Neural progenitor cell (in vitro differentiated cells): ENCODE measurements at places on chromosomes 13 and 19.

DNA sequence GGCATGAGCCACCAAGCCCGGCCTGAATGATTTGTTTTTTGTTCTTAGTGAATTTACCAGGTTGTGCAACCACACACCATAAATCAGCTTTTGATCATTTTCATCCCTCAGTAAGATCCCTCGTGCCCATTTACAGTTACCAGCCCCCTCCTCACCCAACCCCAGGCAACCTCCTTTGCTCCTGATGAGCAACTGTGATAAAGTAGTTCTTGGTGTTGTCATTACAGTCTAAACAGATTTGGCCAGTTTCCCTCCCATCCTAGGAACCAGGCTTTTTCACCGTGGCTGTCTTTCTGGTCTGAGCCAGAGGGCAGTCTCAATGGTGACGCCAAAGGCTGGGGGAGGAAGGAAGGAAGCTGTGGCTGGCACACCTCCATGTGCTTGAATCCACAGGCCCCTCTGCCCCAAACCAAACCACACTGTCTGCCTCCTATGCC, 61.2 kb upstream of the WDFY2 start:
- peaks cover 10% of the 10 kb centered on the region for H3K4me1 ChIP-seq
- H3K27ac ChIP-seq, result no peak overlapping the region
- DNase-seq, result no peak
- H3K36me3 ChIP-seq, result no peaks in the 10 kb centered on the region

- no peak overlapping the region for H3K4me3 ChIP-seq
- H3K27ac ChIP-seq, result no peak overlapping the region
- DNase-seq, result no peak
- peaks cover 35% of the 10 kb centered on the region for H3K4me1 ChIP-seq
- no peaks in the 10 kb centered on the region for H3K27me3 ChIP-seq
- no peaks in the 10 kb centered on the region for H3K36me3 ChIP-seq
Observed at GRCh38 chr13:98293570-98294142, 116.6 kb upstream of the RNF113B start.

DNA sequence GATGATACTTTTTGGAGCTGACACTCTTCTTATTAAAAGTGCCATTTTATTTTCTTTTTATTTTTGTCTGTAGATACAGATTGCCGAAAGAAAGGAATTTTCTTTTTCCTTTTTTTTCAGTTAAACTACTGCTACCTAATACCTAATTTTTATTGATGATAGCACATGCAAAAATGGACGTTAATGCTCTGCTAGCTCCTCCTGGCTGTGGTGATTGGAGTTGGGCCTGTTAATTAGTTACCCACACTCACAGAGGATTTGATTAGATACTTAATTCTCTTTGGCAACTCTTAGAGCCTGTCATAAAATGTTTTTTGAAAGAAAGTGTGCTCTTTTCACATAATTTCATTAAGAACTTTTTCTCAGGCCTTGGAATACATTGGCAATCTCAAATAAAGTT, 366.8 kb downstream of the DCT start:
- H3K4me3 ChIP-seq, result no peak overlapping the region
- no peaks in the 10 kb centered on the region for H3K36me3 ChIP-seq
- no peak for DNase-seq

DNA sequence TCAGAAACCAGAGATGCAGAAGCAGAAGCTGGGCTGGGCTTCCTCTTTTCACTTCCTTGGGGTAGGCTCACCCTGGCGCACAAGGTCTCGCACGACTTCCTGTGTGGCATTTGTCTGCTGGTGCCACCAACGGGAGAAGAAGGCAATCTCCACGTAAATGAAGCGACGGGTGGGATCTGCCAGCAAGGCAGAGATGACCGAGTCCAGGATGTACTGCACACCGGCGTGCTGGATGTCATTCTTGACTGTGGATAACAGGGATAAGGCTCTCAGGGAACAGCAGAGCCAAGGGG, 1.3 kb downstream of the MAN2B1 start:
- no peak overlapping the region for H3K27ac ChIP-seq
- DNase-seq, result no peak
- H3K4me1 ChIP-seq, result peaks cover 7% of the 10 kb centered on the region
- no peaks in the 10 kb centered on the region for H3K27me3 ChIP-seq
- no peaks in the 10 kb centered on the region for H3K36me3 ChIP-seq

- no peak overlapping the region for H3K27ac ChIP-seq
- DNase-seq, result no peak
- H3K4me1 ChIP-seq, result no peaks in the 10 kb centered on the region
- H3K36me3 ChIP-seq, result no peaks in the 10 kb centered on the region
- H3K4me3 ChIP-seq, result no peak overlapping the region
Observed at GRCh38 chr13:28459911-28460310, 35.0 kb downstream of the FLT1 start.

GRCh38 chr13:83151308-83151660, 731.0 kb downstream of the SLITRK1 start:
- H3K27ac ChIP-seq, result no peak overlapping the region
- no peak overlapping the region for H3K4me3 ChIP-seq
- H3K36me3 ChIP-seq, result no peaks in the 10 kb centered on the region
- no peaks in the 10 kb centered on the region for H3K4me1 ChIP-seq

DNA sequence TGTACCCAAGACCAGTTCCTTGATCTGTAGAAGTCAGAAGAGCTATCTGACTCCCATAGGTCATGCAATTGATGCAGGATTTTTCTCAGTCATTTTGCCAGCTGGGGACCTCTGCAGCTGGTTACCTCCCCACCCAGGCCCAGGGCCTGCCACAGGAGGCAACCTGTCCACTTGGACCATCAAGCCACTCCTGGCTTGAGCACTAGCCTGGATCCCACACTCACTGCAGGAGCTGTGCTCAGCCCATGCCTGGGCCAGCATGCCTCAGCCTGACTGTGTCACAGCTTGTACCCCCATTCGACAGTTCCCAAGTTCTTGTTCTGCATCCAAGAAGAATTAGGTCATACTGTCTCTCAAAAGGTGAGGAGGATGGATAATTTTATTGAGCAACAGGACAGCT, 189.4 kb downstream of the PCDH17 start:
- no peak for DNase-seq
- H3K4me3 ChIP-seq, result no peak overlapping the region
- H3K4me1 ChIP-seq, result peaks cover 4% of the 10 kb centered on the region
- H3K27ac ChIP-seq, result no peak overlapping the region
- H3K27me3 ChIP-seq, result no peaks in the 10 kb centered on the region

GRCh38 chr13:109243311-109243951, 543.0 kb downstream of the IRS2 start:
- no peak overlapping the region for H3K4me3 ChIP-seq
- no peak for DNase-seq
- no peaks in the 10 kb centered on the region for H3K36me3 ChIP-seq
- no peak overlapping the region for H3K27ac ChIP-seq
- H3K27me3 ChIP-seq, result no peaks in the 10 kb centered on the region

DNA sequence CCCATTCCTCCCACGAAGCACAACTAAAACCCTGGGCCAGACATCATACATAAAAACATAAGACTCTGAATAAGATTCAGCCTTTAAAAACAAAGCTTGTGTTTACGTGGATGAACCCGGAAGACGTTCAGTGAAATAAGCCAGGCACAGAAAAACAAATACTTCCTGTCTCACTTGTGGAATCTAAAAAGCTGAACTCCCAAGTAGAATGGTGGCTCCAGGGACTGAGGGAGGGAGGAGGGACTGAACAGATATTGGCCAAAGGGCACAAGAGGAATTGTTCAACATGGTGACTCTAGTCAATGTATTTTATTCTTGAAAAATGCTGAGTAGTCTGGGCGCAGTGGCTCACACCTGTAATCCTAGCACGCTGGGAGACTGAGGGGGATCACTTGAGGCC, 35.7 kb upstream of the TPM4 start:
- no peak overlapping the region for H3K4me3 ChIP-seq
- peaks cover 14% of the 10 kb centered on the region for H3K27me3 ChIP-seq
- no peak for DNase-seq
